ENCODE measurements at places on chromosomes 7 and 10.

- no peak for DNase-seq
These were observed 49.7 kb upstream of the DDC start for GRCh38 chr7:50614721-50615518.

DNA sequence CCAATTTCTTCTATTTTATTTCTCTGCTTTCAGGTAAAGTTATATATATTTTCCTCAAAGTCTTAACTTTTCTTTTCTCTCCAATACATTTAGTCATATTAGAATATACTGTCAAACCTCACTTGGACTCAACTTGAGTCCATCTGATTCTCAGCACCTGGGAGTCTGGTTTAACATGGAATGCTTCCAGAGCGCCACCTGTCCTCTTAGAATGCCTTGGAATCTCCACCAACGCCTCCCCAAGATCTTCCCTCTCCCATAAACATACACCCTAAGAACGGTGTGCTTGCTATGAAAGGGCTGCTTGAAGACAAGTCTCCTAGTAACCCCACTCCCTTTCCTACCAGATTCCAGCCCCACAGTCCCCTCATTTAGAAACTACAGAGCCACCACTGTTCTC is 229.1 kb upstream of the MKLN1 start:
- no peak for DNase-seq

DNA sequence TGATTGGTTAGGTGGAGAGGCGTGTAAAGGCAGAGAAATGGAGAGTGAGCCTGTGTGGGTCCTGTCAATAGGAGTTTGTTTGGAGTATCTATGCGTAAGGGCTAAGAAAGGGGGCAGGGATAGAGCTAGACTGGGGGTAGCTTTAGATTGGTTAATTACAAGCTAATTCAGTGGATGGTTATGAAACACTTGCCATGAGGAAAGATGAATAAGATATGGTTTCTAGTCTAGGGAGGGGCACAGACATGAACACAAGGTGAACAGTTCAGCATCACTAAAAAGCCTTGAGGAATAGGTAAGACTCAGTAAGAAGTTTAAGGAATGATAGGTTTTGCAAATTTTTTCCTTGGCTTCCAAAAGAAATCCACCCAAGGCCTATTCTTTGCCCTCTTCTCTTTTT is 50.6 kb downstream of the PLPP4 start:
- no peak for DNase-seq

DNA sequence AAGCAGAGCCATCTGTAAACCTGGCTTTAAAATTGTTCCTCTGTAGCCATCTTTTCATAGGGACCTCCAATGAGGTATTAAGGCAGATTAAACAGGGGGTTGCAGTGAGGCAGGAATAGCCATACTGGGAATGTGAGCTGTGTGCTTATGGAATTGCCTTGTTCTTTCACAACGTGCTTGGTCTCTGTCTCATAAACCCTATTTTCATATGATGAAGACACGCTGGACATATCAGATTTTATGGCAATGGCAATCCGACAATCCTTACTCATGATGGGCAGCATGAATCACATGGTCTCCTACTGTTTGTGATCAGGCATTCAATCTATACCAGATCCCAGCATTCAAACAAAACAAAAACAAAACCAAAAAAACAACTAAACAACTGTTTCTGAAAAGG is 418.9 kb upstream of the NRP1 start:
- no peak for DNase-seq

GRCh38 chr7:122764020-122764419 is 61.3 kb upstream of the RNF148 start:
- no peak for DNase-seq

- no peak for DNase-seq
These were observed 6.7 kb downstream of the ZCCHC24 start for GRCh38 chr10:79438699-79439085.

GRCh38 chr10:78706256-78706655 is 362.5 kb upstream of the ZMIZ1 start:
- no peak for DNase-seq

DNA sequence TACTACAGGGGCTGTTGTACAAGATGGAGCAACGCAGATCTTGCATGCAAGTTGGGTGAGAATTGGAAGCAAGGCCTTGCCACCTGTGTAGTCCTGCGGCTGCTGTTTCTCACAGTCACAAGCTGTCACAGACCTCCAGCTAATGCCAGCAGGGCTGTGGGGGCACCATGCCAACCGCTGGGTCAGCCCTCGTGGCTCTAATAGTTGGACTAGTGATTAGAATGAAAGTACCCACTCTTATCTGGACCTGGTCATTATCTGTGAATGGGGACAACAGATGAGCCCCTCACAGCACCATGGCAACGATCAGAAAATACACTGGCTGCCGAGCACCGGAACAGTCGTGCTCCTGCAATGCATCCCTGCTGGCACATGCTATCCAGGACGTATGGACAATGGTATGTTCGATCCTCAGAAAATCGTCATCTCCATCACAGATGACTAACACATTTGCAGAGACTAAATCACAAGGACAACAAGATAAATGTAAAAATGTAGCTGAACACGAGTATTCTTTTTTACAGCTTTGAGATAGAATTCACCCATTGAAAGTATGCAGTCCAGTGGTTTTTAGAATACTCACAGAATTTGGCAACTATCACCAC is 80.4 kb upstream of the CALN1 start:
- DNase-seq: no peak

DNA sequence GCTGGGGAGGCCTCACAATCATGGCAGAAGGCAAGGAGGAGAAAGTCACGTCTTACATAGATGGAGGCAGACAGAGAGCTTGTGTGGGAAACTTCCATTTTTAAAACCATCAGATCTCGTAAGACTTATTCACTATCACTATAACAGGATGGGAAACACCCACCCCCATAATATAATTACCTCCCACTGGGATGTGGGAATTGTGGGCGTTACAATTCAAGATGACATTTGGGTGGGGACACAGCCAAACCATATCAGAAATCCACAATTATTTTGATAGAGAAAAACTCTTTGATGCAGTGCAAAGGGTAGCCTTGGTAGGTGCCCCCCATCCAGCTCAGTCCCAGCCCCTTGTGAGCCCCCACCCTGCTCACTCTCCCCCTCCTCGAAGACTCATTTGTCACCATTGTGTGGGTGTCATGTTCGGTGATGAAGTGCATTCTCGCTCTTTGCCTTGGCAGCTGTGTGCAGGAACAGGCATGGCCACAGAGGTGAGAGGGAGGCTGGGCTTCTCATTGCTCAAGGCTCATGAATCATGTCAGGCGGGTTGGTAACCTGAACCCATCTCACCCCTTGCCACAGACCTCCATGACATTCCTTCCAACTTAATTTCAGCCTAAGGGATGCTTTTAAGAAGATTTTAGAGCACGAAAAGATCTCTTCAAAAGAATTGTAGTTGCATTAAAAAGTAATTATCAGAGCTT is 75.9 kb downstream of the BUB3 start:
- no peak for DNase-seq

DNA sequence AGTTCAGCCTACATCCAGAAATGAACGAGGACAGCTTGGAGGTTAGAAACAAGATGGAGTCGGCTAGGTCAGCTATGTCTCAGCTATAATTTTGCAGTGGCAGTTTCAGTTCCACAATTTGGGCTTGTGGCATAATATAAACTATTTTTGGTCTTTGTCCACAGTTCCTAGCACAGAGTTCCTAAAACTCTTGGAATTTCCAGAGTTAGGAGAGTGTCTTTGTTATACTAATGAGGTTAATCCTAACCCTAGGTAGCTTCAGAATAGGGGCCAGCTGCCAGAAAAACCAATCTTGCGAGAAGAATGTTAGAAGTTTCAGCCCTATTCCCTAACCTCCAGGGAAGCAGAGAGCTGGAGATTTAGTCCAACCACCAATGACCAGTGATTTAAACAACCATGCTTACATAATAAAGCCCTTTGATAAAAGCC is 131.9 kb downstream of the AKR1D1 start:
- no peak for DNase-seq

GRCh38 chr10:50874723-50875122 is 10.7 kb downstream of the A1CF start:
- DNase-seq: no peak

- DNase-seq: no peak
These were observed 48.9 kb upstream of the IGFBP3 start for GRCh38 chr7:45969940-45970339.

DNA sequence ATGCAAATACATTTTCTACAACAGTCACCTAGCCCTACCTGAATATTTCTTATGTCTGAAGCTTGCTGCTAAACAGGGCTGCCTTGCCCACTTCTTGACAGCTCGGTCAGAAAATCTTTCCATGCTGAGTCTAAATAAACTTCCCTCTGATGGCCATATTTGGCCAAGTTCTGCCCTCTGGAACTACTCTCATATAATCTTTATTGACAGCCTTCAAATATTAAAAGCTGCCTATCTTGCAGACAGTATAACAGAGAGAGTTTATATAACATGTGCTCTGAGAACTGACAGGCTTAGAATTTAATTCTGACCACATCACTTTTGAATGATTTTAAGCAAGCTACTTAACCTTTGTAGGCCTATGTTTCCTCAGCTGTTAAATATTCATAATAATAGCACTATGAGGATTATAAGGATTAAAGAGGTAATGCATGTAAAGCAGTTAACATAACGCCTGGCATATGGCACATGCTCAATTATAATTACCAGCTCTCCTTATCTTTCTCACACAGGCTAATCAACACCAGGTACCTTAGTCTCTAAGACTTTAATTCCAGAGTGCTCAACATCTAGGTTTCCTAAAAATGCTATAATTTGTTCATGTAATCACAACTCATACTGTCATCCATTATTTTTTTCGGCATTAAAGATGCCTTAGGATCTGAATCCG is 334.1 kb downstream of the HPSE2 start:
- DNase-seq: no peak

DNA sequence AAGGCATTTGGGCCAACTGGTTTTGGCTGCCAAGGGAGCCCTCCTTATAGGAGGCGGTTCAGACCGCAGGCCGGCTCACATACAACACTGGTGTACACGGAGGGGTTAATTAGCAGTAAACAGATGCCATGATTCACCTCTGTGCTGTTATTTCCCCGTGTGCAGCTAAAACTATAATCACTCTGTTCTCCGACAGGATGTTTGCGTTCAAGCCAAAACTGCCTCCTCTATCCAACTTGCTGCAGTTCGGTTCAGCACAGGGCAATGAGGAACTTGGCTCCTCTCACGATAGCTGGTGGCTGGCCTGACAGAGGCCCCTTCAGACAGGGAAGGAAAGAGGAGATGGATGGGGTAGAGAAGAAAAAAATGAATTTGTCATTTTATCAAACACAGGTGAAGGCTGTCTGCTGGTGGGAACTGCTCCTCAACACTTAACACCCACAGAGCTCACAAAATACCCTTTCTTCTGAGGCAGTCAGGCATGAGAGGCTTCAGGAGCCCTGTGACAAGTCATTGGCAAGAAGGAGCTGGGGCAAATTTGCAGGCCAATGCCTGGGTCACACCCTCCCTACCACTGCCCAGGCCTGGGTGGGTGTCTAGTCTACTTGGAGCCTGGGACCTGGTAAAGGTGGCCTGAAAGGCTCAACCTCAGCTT is 24.0 kb downstream of the KCNMA1 start:
- DNase-seq: no peak

DNA sequence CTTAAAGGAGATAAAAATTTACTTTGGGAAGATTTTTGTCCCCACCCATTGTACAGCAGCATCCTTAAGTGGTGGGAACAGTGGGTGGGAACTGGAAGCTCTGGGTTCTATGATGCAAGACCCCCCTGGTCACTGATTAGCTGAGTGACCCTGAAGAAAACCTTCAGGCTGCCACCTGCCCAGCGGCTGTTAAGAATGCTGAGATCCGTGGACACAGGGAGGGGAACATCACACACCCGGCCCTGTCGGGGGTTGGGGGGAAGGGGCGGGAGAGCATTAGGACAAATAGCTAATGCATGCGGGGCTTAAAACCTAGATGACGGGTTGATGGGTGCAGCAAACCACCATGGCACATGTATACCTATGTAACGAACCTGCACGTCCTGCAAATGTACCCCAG is 14.5 kb downstream of the CARD11 start:
- DNase-seq: no peak

DNA sequence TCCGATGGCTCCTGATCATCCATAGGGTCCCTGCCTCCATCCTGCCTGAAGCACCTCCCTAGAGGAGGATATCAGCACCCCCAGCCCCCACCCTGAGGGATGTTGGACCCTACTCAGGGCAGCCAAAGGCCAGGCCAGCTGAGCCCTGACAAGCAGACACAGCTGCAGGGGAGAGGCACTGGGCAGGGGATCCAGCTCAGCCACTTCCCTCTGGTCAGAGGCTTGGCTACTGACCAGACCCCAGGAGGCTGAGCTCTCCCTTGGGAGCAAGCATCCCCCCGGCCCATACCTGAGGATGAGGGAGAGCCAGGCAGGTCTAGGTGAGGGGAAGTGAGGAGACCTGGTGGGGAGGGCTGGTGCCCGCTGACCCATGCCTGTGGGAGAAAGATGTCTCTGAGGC is 6.6 kb downstream of the LDB3 start:
- no peak for DNase-seq

GRCh38 chr10:28793482-28793881 is 116.2 kb downstream of the BAMBI start:
- no peak for DNase-seq

- no peak for DNase-seq
These were observed 216.6 kb downstream of the MAD1L1 start for GRCh38 chr7:2016021-2016631.

GRCh38 chr7:132475037-132475668 is 101.1 kb downstream of the PLXNA4 start:
- DNase-seq: no peak

DNA sequence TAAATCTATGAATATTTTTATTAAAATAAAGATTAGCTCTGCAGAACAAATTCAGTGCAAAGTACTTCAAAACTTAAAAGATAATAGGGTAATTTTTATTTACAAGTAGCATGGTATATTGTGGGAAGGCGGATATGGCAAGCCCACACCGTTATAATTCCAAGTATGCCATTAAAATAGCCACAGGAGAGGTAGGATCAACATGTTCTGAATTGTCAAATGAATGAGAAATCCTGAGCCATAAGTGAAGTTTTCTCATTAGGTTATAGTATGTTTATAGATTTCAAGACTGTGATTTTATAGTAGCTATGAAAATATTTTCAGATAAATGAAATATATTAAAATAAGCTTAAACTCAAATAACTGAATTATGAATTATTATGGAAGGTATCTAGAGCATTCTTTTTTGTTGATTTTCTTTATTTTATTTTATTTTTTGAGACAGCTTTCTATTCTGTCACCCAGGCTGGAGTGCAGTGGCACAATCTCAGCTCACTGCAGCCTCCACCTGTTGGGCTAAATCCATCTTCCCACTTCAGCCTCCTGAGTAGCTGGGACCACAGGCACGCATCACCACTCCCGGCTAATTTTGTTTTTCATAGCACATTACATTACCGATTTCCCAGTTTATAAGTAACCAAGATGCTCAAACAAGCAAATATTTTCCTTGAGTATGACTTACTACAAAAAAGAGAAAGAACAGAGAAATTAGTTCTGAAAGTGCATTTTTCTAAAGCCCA is 956.6 kb downstream of the GATA3 start:
- no peak for DNase-seq

Data from stimulated activated CD4-positive, alpha-beta T cell treated with anti-CD3 and anti-CD28 coated beads, TNF-alpha, amount 100 ng/mL, for 24 hours (primary cell).